ENCODE measurements at places on chromosomes 7 and 10.

- no peak for DNase-seq
These were observed 187.5 kb upstream of the ADO start for GRCh38 chr10:62616885-62617590.

DNA sequence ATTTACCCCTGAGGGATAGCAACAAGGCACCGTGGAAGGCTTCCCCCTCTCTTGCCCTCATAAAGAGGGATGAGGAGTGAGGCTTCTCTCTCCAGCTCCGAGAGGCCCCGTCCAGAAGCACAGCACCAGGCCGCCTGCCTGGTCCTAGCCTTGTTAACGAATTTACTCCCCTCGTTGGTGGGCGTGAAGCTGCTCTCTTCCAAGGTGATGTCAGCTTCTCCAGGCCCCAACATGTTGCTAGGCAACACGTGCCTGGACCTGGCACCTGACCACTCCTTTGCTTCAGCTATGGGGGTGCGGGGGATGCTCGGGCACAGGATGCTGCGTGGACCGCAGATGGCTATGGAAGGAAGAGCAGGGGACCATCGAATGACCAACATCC is 135.2 kb upstream of the MGMT start:
- DNase-seq = no peak

- peak; percentile 48 for DNase-seq
These were observed 175.0 kb downstream of the CTNNA3 start for GRCh38 chr10:67520924-67521520.

DNA sequence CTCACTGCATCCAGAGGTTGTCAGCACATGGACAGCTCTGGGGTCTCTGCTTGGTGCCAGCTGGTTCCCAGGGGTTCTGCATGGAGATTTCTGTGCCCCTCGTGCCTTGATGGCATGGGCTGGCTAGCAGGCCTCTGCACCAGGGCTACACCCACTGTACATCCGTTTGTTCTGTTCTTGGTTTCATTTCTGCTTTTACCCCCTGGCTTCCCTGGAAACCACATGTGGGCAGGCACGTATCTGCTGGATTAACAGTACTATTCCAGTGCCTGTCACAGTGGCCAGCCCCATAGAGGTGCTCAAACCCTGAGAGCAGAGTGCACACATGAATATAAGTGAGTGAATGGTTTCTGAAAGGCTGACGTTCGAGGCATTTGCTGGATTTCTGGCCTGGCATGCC is 207.2 kb upstream of the GPR26 start:
- DNase-seq = no peak

GRCh38 chr7:2517678-2518507 is 1.7 kb upstream of the LFNG start:
- no peak for DNase-seq

DNA sequence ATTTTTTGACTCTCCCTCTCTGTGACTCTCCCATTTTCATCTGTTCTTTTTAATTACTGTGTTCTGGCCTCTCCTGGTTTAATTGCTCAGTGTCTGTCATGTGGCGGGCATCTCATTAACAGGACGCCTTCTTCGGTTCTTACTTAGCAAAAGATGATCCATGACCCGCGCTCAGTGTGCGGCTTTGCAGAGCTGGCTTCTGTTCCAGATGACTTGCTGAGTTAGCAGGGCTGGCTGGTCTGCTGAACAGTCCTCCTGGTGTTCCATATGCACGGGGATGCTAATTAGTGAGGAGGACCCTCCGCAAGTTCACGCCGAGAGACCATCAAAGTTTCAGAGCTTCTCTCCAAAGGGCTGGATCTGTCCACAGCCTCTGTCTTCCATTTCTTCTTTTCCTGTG is 258.6 kb upstream of the MKI67 start:
- DNase-seq = no peak

DNA sequence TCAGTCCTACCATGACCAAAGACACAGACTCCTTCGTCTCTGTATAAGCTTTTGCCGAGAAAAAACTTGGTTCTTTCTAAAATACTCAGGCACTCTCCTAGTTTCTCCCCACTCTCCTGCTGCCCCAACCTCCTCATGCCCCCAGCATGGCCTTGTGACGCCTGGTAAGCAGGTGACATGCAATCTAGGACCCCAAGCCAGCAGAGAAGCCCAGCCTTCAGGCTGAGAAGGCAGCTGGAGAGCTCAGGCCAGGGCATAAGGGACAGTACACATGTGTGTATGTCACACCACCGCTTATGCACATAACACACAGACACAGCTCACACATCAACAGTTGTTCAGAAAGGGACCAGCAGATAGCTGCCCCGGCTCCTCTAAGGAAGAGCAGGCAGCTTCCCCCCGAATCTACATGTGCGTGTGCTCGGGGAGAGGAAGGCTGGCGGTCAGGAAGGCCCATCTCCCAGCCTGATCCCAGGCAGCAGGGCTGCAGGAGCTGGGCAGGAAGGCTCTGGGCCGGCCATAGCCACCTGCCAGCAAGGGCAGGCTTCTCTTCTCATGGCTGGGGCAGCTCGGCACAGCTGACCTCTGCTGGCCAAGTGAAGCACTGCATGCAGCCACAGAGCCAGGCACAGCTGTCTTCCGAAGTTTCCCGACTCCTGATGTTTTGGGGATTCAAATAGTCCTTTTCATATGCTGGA is 8.5 kb downstream of the DDX56 start:
- no peak for DNase-seq

DNA sequence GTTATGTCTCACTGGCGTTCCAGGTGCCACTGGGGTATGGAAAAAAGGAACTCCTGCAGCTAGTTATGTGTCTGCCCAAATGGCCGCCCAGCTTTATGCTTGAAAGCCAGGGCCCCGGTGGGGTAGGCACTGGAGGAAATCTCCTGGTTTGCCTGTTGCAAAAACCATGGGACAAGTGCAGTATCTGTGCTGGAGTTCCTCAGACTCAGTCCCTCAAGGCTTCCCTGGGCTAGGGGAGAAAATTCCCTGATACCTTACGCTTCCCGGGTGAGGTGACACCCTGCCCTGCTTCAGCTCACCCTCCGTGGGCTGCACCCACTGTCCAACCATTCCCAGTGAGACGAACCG is 90.3 kb upstream of the CDK6 start:
- DNase-seq = no peak

DNA sequence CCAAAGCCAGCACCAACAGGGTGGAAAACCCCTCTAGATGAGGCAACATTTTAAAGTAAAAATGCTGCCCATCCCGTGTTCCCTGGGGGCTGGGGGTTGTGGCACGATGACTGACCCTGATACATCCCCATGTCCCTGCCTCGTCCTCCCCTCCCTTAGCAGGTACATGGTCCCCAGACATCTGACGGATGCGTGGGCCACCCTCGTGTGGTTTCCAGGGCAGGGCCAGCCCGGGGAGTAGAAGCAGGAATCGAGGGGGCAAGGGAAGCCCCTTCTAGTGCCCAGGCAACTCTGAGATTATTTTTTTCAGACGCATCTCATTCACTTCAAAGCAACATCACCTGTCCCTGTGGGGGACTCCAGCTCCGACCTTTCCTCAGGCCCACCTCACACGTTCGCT is 3.5 kb downstream of the TMEM130 start:
- no peak for DNase-seq

GRCh38 chr7:16698200-16698905 is 52.4 kb downstream of the BZW2 start:
- DNase-seq = no peak

- DNase-seq = no peak
These were observed 415.1 kb downstream of the GFRA1 start for GRCh38 chr10:115857856-115858255.

DNA sequence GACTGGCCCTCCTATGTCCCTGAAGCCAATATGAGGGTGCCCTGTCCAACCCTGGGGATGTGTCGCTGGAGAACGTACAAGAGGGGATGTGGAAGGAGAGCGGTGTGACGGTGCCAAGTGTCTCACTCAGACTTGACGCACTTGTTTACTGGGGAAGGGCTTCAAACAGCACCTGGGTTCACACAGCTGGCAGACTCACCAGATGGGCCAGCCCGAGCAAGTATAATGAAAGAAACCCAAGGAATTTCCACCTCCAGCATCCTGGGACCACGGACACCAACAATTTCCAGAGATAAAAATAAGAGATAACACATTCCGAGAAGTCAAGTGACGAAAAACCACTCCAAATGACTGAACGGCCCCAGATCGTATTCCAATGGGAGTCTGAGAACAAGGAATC is 5.3 kb downstream of the ATP5MF start:
- DNase-seq = no peak

GRCh38 chr7:135645296-135645904 is 16.9 kb upstream of the STMP1 start:
- peak; percentile 39 for DNase-seq

- DNase-seq = no peak
These were observed 8.4 kb downstream of the LRMDA start for GRCh38 chr10:75439811-75440210.

DNA sequence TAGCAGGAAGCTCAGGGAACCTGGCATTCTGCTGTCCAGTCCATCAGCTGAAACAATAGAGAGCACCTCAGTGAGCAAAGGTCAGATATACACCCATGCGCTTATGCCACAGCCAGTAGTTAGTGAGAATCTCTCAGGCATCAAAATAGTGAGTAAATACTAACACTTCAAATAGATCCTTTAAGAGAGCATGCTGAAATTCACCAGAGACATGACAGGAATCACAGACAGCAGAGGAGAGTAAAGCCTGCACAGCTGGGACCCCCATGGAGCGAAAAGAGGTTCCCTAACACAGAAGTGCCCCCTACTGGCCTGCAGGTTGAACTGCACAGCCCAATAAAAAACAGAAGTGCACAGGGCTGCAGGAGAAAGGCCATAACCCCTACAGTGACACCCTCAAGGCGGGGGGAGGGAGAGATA is 57.6 kb upstream of the ANTXRL start:
- DNase-seq = no peak

DNA sequence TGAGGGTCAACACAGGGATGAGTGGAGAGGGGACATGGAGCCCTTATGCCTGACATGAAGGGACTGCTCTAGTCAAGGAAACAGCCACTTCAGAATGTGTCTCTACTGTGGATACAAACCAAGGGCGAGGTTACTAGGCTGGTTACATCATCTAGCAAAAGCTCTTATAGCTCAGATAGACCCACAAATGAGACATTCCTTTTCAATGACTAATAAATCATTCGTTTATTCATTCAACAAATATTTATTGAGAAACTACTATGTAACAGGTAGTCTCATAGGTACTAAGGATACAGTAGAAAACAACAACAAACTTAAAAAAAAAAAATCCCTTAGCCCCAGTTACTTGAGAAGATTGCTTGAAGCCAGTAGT is 219.5 kb downstream of the KIAA1217 start:
- DNase-seq = no peak

DNA sequence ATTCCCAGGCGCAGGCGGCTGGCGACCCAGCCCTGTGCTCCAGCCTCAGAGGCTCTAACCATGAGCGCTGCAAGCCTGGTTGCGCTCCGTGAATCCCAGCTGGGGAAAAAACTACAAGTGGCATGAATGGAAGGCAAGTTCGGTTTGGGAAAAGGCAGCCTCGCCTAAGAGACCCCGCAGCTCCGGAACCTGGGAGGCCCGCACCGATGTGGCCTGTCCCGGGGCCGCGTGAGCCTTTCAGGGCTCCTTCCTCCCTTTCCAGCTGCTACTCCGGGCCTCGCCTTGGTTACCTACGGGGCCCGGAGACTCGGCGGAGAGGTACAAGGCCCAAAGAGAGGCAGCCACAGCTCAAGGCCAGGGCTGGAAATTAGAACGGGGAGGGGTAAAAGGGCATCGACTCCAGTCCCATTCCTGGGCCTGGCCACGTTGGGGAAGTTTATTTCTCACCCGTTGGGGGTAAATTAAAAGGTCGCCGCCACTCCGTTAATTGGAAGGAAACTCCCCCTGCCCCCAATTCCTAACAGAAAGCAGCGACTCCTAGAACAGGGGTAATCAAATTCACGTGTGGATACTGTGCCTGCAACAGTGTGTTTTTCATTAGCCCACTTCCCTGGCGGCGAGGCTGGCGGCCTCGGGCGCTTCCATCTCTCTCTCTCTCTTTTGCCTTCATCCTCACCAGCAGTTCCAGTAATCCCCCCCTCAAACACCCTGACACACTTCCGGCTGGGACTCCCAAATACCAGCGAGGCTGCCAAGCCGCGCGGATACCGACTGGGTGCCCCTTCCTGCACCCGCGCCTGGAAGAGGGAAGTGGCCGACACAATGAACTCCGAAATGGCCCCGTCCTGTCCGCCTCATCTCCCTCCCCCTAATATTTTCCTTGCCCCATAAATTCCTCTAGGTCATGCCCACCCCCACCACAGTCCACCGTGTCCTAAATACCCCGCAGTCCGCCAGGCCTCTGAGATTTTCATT is 1.5 kb upstream of the HOXA9 start:
- no peak for DNase-seq

DNA sequence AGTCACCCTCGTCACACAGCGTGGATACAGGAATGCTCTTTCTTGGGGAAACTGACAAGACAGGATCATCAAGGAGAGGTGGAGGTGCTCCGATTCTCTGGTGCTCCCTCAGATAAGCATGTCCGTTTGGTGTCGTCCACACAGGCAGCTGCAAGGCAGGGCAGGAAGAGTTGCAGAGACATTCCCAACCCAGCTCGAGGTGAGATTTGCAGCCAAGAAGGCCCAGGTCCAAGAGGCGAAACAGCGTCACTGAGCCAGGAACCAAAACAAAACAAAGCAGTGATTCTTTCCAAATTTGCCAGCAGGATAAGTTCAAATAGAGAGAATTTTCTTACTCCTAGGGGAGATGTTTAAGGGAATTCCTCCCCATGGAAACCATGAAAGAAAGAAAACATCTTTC is 386.5 kb upstream of the PFKP start:
- DNase-seq = no peak

DNA sequence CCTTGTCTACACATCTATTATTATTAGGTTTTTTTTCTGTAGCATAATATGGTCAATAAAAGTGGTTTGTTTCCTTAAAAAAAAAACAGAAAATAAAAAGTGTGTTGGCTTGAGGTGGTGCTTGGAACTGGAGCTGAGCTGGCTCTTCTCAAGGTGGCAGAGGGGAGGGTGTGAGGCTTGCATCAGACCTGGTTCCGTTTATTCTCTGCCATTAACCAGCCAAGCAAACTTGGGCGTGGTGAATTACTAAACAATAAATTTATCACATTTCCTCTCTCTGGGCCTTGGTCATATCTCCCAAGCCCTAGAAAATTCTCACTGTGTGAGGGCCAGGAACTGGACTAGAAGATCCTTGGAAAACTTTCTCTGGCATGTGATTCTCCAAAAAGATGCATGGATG is 427.5 kb upstream of the MKI67 start:
- no peak for DNase-seq

GRCh38 chr7:81111358-81111757 is 192.5 kb upstream of the SEMA3C start:
- peak; percentile 68 for DNase-seq

- DNase-seq = no peak
These were observed 158.4 kb downstream of the AOAH start for GRCh38 chr7:36565792-36566356.

GRCh38 chr7:15461576-15461975 is 100.2 kb downstream of the AGMO start:
- peak; percentile 78 for DNase-seq

GRCh38 chr7:74121401-74122249 is 38.0 kb downstream of the LIMK1 start:
- no peak for DNase-seq

DNA sequence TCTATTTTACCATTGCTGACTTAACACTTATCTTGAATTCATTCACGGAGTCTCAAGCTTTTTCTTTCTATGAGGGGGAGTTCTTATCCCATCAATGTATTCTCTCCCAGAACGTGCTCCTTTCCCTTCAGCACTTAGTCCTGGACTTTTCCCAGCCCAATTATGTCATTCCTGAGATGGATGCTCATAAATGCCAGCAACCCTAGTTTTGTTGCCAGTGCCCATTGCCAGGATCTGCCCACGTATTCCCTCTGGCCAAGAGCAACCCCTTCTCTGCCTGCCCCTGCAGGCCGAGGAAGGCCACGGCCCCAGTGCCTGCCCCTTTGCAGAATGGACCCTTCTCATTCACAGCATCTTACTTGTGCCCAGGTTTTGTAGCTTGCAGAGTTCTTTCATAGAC is 67.4 kb upstream of the PPP1R3C start:
- no peak for DNase-seq

Measured in stromal cell of bone marrow (primary cell).